ENCODE measurements at places on chromosomes 3 and 15. TPM values are rescaled to one million over a fixed set of nuclear protein-coding genes. Genes with fewer than 3 reads are reported as not detected.
A peak's percentile ranks its signal among the peaks of the same experiment; 100 is the strongest.

GRCh38 chr15:98268163-98268562 lies 307.7 kb downstream of the ARRDC4 start:
- DNase-seq = no peak

Gene C3orf62
- total RNA-seq = 8.6 TPM

DNA sequence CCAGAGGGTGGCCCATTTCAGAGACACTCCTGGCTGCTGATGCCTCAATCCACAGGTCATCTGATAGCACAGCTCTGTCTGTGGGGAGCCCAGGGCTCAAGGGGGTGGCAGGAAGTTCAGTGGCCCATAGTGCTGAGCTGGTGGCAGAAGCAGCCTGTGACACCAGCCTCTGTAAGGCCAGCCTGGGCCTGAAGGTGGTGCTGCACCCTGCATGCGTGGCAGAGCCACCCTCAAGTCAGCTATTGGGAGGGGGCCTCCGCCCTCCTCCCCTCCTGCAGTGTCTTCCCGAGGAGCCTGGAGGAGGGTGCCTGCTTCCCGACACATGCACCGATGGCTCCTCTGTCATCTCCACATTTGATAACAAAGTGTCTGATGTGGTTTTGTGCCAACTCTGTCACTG lies 3.0 kb downstream of the PLA1A start:
- no peak for DNase-seq

GRCh38 chr3:42936157-42936981 lies 30.4 kb downstream of the ZNF662 start:
- DNase-seq = peak; percentile 85

Gene ADPRH
- 1.1 TPM for total RNA-seq

GRCh38 chr15:89068325-89068784 lies 19.9 kb upstream of the ABHD2 start:
- no peak for DNase-seq

Gene KCNH8
- 0.59 TPM for total RNA-seq

DNA sequence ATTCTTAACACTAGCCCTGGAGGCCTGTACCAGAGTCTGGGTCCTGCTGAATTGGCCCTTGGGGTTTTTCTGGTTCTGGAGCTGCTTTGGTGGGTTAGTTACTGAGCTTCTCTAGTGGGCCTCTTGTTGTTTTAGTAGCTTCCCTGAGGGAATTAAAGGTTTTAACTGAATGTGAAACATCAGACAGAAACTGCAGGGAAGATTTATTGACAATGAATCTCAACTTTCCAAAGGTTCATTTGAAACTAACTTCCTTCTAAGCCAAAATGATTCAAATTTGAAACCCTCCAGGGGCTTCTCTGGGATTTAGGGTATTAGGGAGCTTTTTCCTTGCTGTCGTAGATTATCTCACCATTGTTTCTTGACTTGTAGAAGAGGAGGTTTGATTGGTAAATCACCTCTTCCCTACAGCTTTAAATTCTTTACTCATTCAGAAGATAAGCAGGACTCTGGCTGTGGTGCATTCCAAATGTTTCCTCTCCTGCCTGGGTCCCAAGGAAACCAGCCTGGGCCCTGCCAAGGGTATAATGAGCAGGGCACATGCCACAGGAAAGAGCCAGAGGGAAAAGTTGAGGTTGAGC lies 71.0 kb downstream of the TP63 start:
- no peak for DNase-seq

- DNase-seq = no peak
These were observed 60.5 kb downstream of the IGF2BP2 start for GRCh38 chr3:185764163-185764979.

DNA sequence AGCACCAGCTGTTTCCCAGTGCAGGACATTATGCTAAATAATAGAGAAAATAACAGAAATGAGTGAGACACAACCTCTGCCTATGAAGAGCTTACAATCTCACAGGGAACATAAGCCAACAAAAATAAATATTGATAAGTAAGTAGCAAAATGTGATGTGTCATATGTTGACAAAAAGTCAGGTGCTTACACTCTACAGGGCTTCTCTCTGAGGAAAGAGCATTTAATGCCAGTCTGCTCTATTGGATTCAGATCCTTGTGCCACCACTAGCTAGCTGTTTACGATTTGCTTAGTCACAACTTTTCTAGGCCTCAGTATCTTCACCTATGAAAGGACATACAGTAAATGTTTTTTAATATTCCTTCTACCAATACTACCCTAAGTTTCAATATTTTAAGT lies 500.9 kb upstream of the NAALADL2 start:
- no peak for DNase-seq

Gene LRIG1
- 54.2 TPM for total RNA-seq

Gene WDR93
- not detected for total RNA-seq

All from lower leg skin (tissue), 4 donors.